KG1 (cell line): ENCODE measurements at places on chromosomes 1 and 21.
A peak's percentile ranks its signal among the peaks of the same experiment; 100 is the strongest.

GRCh38 chr1:72278461-72278860 is 3.9 kb downstream of the NEGR1 start:
- DNase-seq, result no peak

DNA sequence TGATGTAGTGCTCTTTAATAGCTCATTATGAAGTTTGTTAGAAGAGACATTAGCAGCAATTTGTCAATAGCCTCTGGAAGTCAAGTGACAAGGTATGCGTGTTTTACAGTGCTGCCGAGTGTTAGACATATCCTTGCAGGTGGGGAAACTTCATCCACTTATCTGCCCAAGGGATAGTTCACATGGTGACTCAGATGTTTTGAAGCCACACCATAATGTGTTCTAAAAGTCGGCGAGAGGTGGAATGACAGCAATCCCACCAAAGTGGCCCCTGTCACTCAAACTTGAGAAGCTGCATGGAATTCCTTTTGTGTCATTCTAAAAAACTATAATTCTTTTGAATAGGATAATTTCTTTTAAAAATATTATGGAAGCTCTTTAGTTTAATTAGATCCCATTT is 98.1 kb downstream of the RUNX1 start:
- DNase-seq, result no peak

DNA sequence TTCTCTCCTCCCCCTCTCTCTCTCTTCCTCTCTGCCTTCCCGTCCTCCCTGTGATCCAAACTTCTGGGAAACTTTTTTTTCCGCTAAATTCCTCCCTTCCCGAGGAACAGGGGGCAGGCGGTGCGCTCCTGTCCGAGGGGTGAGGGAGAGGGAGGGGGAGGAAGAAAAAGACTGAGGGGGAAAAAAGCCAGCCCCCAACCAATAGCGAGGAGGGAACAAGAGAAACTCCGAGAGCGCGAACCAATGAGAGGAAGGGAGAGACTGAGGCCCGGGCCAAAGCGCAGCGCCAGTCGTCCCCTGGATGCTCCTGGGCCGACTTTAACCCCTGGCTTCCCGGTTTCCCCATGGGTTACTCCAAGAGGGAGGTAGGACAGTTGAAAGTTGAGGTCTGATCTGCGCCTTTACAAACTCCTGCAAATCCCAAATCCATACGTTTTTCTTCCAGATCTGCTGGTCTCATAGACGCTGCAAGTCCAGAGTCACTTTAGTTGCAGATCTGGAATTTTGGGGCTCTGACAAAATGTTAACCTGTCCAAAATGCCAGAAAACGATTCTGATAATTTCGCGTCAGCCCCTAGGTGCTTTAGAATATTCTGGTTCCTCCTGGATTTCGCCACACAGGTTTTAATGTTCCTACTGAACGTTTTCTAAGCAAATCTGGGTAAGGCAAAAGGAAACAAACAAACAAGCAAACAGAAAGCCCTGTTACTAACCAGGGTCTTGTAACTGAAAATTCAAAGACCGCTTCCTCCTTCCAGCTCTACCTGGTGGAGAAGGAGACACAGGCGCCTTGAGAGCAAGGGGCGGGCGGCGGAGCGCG is at the start of gene TBX15:
Gene TBX15 (minus strand): TSS at position 158 of the 820 bp plus-strand sequence. CDS start 548 bp downstream, outside the sequence.
- DNase-seq, result no peak

DNA sequence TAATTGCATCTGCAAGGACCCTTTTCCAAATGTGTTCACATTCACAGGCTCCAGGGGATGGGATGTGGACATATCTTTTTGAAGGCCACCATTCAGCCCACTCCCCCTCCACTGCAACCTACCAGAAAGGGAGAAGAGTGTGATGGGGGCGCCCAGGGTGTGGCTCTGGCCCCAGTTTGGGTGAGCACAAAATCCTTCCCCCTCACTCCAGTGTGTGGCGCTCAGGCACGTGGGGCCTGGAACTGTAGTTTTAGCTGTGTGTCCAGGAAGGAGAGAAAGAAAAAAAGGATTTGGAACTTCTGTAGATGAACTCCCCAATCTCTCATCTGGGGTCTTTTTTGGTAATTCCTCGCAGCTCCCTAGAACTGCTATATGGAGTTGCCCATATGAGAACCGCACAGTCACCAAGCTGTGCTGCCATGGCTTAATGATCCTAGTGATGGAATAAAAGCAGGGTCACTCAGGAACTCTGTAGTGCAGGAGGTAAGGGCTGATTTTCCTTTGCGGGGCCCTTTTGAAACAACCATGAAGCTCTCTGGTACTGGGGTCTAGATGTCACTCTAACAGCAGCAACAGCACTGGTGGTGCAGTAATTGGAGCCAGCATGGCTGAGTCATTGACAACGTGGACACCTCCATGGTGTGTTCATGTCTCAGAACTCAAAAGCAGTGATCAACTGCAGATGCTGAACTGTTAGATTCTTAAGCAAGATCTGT is 17.0 kb downstream of the AGT start:
- no peak for DNase-seq

- no peak for DNase-seq
These were observed 713.8 kb downstream of the KCNT2 start for GRCh38 chr1:195894411-195894810.

DNA sequence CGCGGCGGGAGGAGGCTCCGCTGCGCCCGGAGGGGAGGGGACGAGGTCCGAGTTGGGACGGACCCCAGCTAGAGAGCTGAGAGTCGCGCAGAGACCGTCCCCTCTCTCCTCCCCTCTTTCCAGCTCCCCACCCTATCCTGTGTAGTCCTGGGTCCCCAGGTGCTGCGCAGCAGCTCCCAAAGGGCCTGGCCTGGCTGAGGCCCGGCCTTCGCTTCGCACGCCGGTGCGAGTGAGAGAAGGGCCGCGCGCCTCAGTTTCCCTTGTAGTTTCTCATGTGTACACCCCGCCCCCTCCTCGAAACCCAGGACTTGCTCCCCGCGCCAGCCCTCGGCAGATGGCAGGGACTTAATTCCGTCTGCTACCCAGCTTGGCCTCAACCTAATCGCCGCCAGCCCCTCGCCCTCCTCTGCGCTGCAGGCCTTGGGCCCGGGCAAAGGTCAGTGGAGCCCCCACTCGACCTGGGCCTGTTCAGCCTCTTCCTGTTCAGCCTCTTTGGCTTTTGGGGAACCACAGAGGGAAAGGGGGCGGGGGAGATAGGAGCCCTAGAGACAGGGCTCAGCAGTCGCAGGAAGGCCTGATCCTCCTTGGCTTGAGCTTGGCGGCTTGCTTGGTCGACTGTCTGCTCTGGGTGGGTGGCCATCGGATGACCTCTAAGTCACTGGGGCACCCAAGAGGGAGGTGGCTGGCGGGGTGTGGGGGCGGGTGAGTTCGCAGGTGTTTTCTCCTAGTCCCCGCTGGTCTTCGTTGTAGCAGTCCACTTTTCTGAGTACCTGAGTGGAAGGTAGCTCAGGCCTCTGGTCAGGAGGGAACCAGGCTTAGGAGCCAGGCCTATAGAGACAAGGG is 1.0 kb downstream of the ZNF687 start:
- DNase-seq, result no peak

DNA sequence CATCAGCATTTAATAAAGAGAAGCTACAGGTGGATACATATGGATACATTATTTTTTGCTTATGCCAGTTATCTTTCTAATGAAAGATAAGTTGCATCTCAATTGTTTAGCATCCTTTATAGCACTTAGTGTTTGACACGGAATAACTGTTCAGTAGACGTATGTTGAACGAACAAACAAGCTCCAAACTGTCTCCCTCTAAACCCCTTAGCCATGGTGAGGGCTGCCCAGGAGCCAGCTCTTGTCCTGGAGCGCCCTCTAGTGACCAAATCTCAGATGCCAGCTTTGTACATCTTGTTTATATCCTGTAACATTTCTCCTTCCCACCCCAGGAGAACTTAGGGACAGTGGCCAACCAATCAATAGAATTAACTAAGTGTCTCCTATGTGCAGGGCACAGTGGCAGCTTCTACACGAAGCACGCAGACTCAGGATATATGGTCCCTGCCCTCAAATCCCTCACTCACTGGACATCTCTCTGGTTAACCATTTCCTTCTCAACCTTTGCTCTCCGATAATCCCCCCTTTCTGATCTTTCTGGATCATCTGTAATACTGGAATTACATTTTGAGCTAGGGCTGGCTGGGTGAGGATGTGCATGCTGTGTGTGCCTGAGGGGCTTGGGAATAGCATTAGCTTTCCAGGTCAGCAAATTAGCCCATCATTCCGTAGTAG is 22.9 kb downstream of the KCNA10 start:
- peak; percentile 68 for DNase-seq

- DNase-seq, result no peak
These were observed 241.2 kb downstream of the RGS7 start for GRCh38 chr1:241115784-241116183.

DNA sequence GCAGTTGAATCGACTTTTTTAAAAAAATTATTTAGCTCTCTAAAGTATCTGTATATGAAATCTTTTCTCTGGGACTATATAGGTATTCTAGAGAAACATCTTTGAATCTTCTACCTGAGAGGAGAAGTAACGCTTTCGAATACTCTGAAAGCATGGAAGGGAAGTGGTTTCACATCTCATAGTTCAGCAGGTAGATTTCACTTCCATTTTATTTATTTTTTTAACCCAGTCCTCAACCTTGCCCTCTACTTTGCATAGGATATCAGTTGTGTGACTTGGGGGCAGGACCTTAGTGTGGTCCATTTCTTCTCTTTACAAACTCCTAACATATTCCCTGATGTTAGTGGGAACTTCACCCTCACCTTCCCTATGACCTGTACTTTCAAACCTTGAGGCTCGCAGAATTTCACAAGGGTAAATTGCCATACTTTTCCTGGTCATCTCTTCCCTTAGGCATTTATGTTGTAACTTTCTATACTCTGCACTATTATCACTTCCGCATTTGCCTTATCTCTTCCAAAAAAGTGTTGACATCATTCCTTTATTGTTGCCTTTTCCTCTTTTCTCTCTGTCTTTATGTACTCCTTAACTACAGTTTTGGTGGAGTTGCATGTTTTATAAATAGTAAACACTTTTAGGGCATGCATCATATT is 1208.5 kb upstream of the ADGRL4 start:
- no peak for DNase-seq

DNA sequence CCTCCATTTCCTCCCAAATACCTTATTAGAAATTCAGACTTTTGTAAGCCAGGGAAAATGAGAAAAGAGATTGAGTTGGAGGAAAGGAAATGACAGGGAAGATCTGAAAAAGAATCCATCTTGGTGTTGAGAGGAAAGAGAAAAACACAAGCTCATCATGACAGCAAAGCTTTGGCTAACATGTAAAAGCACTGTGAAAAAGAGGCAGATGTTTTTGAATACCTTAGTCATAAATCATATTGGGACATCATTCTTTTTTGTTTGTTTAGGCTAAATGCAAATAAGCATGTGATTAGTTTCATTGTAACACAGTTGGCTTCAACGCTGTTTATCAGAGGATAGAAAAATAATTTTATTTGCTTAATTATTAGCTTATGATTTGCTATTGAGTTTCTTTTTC is 64.6 kb downstream of the LHX8 start:
- DNase-seq, result no peak

DNA sequence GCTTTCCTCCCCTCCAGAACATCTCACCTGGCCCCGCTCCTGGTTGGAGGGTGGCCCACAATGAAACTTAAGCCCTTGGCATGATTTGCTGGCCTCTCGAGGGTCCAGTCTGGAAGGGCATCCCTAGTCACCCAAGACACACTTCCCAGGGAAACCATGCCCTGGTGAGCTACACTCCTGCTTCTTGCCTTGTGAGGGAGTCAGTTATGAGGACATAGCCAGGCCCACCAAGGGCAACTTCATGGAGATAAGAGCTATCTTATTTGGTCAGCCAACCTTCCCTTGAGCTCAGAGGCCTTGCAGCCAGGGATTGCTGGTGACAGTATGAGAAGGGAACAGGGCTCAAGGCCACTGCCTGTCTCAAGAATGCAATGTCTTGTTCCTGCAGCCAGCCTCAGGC is 9.7 kb downstream of the TNR start:
- DNase-seq, result no peak

GRCh38 chr1:150210706-150211105 is 25.2 kb downstream of the ANP32E start:
- no peak for DNase-seq

DNA sequence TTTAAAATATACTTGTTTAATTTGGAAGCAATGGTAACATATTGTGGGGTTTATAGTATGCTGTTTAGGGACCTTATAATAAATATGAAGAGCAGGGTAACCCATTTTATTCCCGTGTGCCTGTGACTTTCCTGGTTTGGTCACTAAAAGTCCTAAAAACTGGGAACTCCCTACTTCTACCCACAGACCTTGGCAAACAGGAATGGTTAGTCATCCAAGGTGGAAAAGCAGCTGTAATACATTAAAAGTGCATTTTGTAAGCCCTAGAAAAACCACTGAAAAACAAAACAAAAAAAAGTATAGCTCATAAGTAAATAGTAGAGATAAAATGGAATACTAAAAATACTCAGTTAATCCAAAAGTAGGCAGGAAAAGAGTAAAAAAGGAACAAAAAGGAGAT is 538.9 kb downstream of the LMO4 start:
- no peak for DNase-seq

DNA sequence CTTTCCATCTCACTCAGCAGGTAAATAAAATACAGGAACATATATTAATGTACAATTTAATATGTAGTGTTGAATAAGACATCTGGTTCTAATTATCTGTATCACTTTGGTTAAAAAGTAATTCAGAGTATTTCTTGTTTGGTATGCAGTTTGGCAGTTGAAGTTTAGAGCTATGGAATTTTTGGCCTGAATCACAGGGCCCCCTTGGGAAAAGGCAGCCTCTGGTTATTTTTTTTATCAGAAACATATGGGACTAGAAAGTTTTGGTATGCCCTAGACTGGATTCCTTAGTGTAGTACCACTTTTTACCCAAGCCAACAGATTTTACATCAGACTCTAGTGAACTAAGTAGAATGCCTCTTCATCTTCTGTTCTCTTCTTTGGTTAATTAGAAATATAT is 26.4 kb downstream of the CNST start:
- no peak for DNase-seq

DNA sequence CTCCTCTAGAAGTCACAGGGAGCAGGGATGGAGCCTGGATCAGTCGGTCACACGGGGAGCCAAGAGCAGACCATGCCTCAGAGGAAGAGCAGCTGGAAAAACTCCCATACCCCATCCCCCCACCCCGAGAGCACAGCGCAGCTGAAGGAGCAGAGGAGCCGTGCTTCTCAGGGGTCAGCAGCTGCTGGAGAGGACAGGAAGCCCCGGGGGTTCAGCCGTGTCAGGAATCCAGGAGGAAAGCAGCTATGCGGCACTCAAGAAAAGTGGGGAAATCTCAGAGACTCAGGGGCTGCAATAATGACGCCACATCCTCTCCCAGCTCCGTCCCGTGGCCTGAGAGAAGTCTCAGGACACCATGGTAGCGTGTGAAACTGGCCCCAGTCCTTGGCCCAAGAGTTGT is 102.3 kb downstream of the NPHP4 start:
- no peak for DNase-seq

GRCh38 chr21:18913914-18914313 is 510.3 kb upstream of the TMPRSS15 start:
- no peak for DNase-seq

- no peak for DNase-seq
These were observed 39.6 kb upstream of the RXRG start for GRCh38 chr1:165484532-165484931.

- no peak for DNase-seq
These were observed 48.4 kb upstream of the SIPA1L2 start for GRCh38 chr1:232678185-232678886.

GRCh38 chr1:3192361-3192760 is 123.4 kb downstream of the PRDM16 start:
- DNase-seq, result no peak
